ENCODE measurements at places on chromosomes 5 and 9.

DNA sequence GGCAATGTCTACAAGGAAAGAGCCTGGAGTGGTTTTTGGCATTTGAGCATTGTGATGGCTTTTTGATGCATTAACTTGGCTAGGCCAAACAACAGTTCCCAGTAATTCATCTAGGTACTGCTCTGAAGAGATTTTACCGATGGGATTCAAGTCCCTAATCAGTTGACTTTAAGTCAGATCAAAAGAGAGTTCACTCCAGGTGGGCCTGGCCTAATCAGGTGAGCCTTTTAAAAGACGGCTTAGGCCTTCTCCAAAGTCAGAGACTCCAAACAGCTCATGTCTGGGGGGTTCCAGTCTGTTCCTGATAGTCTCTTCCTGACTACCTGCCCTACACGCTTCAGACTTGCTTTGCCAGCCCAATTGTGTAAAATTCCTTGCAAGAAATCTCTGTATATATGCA is 53.7 kb downstream of the RIGI start:
- DNase-seq = no peak

DNA sequence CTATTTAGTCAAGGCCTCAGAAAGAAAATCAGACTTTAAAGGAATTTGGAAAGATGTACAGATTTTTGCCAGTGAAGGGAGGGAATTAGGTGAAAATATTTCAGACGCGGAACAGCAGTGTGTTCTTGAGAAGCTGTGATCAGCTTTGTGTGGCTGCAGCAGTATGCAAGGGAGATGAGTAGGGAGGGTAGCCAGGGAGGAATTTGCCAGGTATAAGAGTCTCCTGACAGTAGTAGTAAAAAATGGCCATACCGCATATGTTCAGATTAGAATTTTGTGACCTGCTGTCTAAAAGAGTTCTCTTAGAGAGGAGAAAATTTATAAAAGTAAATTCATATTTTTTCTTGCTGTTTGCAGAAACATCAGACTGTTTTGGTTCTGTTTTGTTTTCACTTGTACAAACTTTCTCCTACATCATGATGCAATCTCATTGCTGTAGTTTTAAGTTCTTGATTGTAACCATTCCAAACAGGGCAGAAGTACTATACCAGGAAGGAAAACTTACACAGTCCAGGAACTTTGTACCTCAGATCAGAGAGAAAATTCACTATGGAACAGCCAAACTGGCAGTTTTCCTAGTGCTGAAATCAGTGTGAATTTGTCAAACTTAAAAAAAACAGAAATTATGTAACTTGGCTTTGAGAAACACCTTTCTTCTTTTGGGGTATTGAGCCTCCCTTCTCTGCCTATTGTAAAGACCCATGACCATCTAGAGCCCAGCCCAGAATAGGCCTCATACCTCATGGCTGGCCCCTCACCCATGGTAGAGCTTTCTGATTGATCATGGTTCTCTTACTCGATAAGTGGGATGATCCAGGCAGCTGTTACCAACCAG is 78.4 kb upstream of the NR3C1 start:
- DNase-seq = no peak

- DNase-seq = no peak
These were observed 164.0 kb downstream of the ARL15 start for GRCh38 chr5:54146390-54146789.

DNA sequence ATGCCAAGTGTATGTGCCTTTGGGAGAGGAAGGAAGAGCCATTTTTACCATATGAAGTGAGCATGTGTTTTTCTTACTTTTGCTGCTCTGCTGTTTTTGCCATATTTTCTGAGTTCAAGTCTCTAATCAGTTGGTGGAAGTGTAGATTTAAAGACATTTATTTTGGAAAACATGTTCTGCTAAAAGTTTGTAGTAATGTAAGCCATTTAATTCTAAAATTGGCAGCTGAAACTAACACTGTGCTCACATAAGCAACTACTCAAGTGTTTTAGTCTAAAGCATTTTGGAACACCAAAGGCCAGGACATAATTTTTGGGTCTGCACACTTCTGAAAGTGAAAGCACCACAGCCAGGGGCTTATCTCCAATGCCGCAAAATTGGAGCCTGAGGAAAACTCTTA is 363.4 kb upstream of the ZNF608 start:
- no peak for DNase-seq

DNA sequence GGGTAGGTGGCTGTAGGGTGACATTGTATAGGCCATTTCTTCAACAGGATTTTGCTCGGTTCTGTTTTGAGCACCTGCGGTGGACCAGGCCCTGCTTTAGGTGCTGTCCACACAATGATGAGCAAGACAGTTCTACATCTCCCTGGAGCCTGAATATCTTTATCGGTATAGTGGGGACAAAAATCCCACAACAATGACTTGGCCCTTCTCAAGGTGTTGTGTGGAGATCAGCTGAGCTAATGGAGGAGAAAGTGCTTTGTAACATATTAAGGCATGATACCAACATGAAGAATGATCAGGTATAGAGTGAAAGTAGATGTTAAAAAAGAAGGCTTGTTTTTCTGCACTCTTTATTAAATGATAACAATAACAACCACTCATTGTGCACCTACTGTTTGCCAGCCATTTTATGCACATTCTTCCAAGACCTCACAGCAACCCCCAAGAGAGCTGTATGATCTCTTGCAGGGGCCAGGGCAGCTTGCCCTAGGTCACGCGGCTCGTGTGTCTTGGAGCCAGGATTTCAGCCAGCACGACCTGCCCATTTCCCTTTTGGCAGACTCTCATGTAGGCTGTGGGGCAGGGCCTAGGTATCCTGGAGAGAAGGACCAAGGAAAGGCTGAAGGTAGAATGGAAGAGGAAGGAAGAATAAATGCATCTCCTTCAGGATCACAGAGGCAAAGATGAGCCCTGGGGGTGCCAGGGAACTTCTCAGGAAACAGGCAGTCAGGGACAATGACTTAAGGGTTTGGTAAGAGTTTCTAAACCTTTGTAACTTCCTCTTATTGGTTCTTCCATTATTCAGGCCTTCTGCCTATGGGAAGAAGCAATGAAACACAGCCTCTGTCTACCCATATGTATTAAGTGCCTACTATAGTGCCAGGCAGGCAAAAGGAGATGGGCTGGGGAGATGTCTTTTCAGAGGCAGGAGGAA is 50.0 kb upstream of the PPARGC1B start:
- no peak for DNase-seq

DNA sequence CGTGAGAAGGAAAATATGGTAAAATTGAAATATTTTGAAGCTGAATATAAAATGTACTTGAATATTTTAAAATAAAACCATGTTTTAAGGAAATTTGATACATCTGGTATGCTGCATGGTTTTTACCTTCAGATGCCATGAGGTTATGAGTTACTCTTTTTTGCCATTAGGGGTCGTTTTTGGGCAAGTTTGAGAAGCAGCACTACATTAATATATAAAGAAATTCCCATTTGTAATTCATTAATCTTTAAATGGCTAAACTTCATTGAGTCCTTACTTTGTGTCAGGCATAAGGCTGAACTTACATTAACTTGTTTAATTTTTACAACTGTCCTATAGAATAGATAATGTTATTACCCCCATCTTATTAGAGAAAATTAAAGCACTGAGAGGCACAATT is 152.3 kb downstream of the KDM4C start:
- no peak for DNase-seq

- no peak for DNase-seq
These were observed 693 bp upstream of the RGS3 start for GRCh38 chr9:113462781-113463286.

GRCh38 chr5:41009232-41009631 is 61.9 kb downstream of the MROH2B start:
- peak; percentile 35 for DNase-seq
